Left hindlimb (tissue), 1 donor: ENCODE measurements at places on chromosomes 1 and 21.

- no peak for DNase-seq
These were observed 50.4 kb downstream of the KCNT2 start for GRCh38 chr1:196557797-196558196.

GRCh38 chr1:205976708-205977401 lies 26.3 kb downstream of the RAB7B start:
- no peak for DNase-seq

- DNase-seq: no peak
These were observed 974.8 kb downstream of the ADGRL2 start for GRCh38 chr1:82775406-82776000.

- no peak for DNase-seq
These were observed 17.2 kb downstream of the JAK1 start for GRCh38 chr1:64948905-64949833.

GRCh38 chr1:53475664-53476063 lies 16.5 kb downstream of the DMRTB1 start:
- no peak for DNase-seq

DNA sequence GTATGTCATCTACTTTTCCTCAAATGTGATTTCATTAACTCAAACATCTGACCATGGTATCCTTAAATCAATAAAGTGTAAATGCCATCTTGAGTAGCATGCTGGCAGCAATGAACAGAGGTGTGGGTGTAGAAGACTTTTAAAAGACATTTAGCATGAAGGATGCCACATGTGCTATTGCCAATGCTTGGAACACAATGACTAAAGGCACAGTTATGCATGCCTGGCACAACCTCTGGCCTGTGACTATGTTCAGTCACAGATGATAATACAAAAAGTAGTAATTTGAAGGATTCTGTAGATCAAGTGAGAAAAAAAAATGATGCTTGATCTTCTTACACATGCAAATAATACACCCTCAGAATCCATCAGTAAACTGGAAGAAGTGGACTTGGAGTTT lies 938.9 kb upstream of the ADGRL4 start:
- DNase-seq: no peak

DNA sequence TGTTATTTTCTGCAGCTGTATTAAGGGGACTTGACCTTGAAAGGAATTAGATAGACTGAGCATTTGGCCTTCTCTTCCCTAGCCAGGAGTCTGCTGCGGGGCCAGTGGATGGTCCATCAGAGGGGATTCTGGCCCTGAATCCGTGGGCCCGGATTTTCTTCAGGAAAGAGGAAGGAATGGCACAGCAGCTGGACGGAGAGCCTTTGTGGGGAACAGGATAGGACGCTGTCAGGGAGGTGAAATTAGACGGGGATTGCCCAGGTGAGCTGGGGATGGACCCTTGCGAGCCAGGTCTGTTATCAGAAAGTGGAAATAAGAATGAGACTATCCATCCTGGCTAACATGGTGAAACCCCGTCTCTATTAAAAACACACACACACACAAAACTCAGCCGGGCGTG lies 1.7 kb upstream of the C2CD2 start:
- no peak for DNase-seq

DNA sequence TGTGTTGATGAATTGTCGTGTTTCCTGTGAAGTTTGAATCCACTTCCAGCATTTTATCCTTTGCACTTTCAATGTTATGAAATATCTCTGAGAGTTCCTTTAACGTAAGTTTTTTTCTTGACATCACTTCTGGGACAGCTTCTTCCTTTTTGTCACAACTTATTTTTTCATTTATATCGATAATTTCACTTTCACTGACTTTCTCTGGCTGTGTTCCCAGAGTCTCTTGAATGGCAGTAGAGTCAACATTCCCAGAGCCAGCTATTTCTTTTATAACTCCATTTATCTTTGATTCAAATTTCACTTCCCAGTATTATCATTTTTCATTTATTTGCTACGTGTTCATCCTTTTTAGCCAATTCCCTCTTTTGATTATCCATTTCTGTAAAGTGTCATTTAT lies 256.5 kb downstream of the PAPPA2 start:
- no peak for DNase-seq

DNA sequence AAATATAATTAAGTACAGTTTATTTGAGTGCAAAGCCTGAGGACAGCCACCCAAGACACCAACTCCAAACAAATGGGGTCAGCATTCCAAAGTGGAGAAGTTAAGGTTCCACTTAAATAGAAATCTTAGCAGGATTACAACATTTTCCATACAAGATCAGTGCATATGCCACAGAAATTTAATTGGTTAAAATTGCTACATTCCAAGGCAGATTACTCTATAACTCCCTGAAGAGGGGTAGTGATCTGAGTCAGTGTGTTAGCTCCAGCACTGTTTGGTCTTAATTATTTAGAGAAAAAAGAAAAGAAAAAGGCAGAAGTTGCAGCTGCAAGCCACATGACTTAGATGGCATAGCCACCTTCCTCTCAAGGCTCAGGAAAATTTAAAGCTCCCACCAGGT lies 297.5 kb downstream of the HHIPL2 start:
- DNase-seq: no peak
